Muscle of leg (tissue), 16 donors: ENCODE measurements at places on chromosomes 16 and 17.

DNA sequence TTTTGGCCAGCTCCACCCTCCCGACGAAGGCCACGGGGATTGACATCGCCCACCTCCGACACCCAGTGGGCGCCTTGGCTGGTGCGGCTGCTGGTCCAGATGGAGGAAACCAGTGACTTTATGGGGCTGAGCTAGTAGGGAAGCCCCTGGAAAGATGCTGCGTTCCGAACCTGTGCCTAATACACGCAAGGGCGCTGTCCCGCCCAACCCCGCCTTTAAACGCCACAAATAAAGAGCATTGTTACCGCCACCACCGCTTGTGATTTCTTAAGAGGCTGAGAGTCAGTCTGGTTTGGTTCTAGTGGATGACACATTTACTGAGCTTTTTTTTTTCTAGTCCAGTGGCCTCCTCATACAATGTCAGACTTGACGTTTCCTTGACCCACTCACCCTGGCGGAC lies 107.9 kb downstream of the AATF start:
- DNase-seq = no peak

- no peak for DNase-seq
Measured at GRCh38 chr16:25693631-25694030, 1.9 kb downstream of the HS3ST4 start.

GRCh38 chr16:70708366-70709246 lies 22.8 kb upstream of the MTSS2 start:
- DNase-seq = no peak

DNA sequence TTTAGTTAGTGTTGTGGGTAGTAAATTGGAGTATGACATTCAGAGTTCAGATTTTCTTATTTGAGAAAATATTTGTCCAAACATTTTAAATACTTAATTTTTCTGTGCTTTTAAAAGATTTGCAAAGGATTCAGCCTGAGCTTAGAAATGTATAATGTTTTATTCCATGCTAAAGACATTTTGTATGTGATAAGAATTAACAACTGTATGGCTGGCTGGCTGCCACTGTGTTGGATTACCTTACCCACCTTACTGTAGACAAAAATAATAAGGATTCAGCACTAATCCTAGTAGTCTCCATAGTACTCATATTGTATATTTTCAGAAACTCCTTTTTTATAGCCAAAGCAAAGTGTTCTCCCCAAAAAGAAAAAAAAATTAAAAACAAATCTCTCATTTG lies 74.8 kb downstream of the TANC2 start:
- no peak for DNase-seq

GRCh38 chr16:23232806-23233205 lies 50.3 kb downstream of the SCNN1G start:
- no peak for DNase-seq
